ENCODE measurements at places on chromosomes 13 and 19.

DNA sequence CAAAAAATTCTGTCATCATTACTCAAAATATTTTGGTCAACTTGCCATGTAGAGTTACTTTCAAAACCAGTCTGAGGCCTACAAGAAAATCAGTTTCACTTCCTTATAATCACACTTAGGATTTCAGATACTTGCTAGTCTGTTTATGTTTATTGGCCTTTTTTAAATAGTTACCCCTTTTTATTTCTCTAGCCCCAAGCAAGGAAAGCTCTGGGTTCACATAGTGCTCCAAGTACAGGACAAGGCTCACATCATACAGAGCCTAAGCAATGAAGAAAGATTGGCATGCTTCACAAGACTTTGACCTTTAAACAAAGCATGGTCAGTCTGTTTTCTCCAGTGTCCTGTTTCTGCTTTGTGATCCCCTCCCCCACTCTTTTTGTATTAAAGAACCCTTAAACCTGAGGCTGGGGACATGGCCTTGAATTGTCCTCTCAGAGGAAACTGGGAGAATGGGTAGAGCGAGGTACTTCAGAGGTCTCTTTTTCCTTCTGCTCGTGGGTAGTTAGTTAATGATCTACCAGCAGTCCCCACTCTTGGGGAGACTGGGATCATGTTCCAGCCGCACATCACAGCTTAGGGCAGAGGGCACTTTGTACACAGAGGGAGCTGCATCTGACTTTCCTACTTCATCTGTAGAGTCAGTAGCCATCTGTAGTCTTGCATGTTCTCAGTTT lies 30.7 kb downstream of the CEACAM1 start:
- peak; percentile 58 for DNase-seq

GRCh38 chr19:57620673-57621348 lies 6.8 kb downstream of the ZNF134 start:
- DNase-seq = no peak

- DNase-seq = no peak
These were observed 6.9 kb upstream of the ATF5 start for GRCh38 chr19:49921871-49922795.

DNA sequence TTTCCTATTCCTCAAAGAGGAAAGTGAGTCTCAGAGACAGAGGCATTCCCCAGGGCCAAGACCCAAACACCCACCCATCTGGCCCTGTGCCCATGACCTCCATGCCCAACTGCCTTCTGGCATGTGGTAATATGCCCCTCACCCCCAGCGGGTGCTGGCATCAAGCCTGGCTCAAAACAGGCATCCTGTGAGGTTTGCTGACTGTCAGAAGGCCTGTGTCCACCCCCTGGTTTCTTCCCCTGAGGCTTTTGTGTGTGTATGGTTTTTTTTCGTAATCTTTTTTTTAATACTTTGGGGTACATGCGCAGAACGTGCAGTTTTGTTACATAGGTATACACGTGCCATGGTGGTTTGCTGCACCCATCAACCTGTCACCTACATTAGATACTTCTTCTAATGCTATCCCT lies 7.6 kb upstream of the KANK2 start:
- no peak for DNase-seq

DNA sequence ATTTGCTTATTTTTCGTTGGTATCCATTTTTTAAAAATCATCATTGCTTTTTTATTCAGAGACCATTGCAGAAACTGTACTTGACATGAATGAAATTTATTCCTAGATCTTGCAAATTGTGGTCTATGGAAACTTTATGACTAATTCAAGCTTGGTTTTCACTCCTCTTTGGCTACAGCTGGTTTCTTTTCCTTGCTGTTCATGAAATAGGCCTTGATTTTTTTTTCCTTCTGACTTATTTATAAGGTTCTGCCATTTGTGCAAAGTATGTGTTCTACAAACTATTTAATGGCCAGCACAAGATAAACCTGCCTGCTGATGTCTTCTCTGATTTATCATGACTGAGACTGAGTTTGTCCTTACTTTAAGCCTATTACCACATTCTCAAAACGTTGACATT lies 764.0 kb upstream of the SLITRK5 start:
- no peak for DNase-seq

GRCh38 chr13:47598340-47598911 lies 402.6 kb downstream of the SUCLA2 start:
- DNase-seq = no peak

DNA sequence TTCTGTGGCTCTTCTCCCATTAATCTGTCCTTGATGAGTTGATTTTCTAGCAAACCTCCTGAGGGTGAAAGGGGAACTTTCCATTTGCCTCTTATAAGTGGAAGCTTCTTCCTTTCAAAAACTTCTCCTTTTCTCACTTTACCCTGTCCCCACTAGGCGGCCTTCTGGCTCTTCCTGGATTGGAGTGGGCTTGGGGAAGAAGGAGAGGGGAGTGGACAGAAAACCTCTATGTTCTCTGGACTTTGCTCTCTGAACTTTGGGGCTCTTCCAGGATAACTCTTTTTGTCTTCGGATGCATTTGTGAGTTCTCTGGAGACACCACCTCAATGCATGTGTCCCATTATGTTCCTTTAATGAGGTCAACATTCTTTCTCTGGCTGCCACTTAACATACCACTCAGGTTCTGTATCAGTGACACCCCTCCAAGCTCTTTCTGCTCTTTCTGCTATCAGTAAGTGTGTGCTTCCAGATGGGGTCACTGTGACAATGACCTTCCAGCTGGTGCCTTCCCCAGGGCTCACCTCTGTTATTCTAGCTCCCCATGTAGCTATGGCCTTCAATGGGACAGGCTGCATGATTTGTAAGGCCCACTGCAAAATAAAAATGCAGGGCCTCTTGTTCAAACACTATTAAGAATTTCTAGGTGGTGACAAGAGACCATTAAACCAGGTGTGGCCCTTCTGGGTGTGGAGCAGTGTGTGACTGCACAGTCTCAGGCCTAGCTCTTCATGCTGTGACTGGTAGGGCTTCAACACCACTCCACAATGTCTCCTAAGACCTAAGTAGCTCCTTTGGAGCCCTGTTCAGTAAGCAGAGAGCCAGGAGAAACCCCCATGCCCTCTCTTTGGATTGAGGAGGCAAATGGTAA lies 389.2 kb downstream of the EFNB2 start:
- DNase-seq = no peak

DNA sequence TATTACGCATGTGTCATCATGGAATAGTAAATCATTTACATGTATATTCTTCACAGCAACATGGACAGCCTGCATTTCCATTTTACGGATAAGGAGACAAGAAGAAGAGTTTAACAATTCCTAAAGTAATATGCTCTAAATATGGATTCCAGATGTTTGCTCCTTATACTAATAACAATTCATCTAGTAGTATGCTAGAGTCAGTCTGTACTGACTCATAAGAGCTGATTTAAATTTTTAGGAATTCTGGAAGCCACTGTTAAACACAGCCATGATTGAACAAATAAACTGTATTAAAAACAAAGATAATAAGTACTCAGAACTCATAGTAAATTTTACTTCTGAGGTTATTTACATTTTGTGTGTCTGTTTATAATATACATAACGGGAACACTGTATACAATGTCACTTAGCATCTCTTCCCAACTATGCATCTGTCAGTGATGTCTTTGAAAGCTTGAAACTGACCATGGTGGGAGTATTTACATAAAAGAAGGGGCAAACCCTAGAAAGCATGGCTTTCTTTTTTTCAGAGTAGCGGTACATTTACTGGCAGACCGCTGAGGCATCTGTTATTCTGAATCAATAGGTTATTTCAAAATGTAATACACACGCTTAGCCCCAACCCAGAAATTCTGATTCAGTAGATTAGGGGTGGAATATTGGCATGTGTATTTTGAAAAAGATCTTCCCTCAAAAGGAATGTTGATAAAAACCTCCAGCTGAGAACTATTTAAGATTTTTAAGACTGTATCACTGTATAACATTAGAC lies 12.9 kb downstream of the ZC3H13 start:
- no peak for DNase-seq

- no peak for DNase-seq
These were observed 68.3 kb downstream of the DNAJC3 start for GRCh38 chr13:95745289-95745688.
